ENCODE measurements at places on chromosomes 2 and 18. TPM values are rescaled to one million over a fixed set of nuclear protein-coding genes. Genes with fewer than 3 reads are reported as not detected.

ANKRD23 gene
- 1.2 TPM for total RNA-seq

CCDC141 gene
- not detected for total RNA-seq

G6PC2 gene
- not detected for total RNA-seq

EGR4 gene
- total RNA-seq: not detected

VWC2L gene
- not detected for total RNA-seq

SMYD5 gene
- total RNA-seq: 26.5 TPM

GBX2 gene
- not detected for total RNA-seq

RRM2 gene
- total RNA-seq: 7.1 TPM

CPLX4 gene
- total RNA-seq: not detected

ANKRD30BL gene
- not detected for total RNA-seq

COLEC12 gene
- total RNA-seq: 0.28 TPM

NT5DC4 gene
- not detected for total RNA-seq

HAAO gene
- total RNA-seq: not detected

OR6B2 gene
- total RNA-seq: not detected

All from smooth muscle cell of the umbilical artery (primary cell).